Activated B cell treated with CpG ODN at 0.5 μM for 24 hours (primary cell): ENCODE measurements at places on chromosomes 7 and 10. TPM values are rescaled to one million over a fixed set of nuclear protein-coding genes. Genes with fewer than 3 reads are reported as not detected.

Gene ASB15
- total RNA-seq: not detected in 2 replicates

DNA sequence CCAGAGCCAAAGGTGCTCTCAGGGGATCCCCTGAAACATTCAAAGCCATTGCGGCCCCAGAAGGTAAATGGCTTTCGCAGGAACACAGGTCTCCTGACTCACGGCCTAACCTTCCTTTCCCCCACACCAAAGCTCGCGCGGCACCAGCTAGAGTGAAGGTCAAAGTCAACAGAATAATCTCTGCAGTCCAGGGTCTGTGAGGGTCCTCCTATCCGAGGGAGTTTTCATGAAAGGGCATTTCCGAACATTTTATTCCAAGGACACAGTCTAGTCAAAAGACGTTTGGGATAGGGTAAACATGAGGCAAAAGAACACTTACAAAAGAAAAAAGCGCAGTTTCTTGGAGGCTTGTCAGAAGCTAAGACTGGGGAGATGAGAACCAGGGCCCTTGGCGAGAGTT lies 559 bp upstream of the STEAP2 start:
- no peak for DNase-seq
- H3K27me3 ChIP-seq: peaks cover 12% of the 10 kb centered on the region
- no peak overlapping the region for H3K27ac ChIP-seq
- no peaks in the 10 kb centered on the region for H3K36me3 ChIP-seq
- H3K4me1 ChIP-seq: peaks cover 7% of the 10 kb centered on the region

GRCh38 chr10:3992382-3993178 lies 207.6 kb upstream of the KLF6 start:
- H3K36me3 ChIP-seq: no peaks in the 10 kb centered on the region
- no peak for DNase-seq
- no peaks in the 10 kb centered on the region for H3K27me3 ChIP-seq
- H3K4me1 ChIP-seq: peaks cover 5% of the 10 kb centered on the region
- H3K27ac ChIP-seq: no peak overlapping the region
- no peak overlapping the region for H3K4me3 ChIP-seq

DNA sequence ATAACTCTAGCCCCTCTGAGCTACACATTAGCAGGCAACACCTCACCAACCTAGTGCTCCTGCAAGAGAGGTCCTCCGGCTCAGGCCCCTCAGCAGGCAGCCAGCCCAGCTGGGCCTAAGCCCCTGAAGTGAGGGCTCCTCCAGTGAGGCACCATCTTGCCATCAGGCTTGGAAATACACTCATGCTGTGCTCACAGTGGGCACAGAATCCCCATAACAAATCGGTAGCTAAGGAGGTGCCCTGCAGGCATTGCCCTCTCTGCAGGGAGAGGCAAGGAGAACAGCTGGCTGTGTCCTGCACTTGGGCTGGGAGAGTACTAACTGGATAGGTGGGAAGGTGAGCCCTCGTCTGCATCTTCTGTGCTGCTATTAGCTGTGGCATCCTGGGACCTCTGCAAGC lies 3.7 kb upstream of the C10orf71 start:
- no peak overlapping the region for H3K27ac ChIP-seq
- peaks cover 17% of the 10 kb centered on the region for H3K4me1 ChIP-seq
- H3K36me3 ChIP-seq: no peaks in the 10 kb centered on the region
- H3K27me3 ChIP-seq: peaks cover 5% of the 10 kb centered on the region
- no peak for DNase-seq

DNA sequence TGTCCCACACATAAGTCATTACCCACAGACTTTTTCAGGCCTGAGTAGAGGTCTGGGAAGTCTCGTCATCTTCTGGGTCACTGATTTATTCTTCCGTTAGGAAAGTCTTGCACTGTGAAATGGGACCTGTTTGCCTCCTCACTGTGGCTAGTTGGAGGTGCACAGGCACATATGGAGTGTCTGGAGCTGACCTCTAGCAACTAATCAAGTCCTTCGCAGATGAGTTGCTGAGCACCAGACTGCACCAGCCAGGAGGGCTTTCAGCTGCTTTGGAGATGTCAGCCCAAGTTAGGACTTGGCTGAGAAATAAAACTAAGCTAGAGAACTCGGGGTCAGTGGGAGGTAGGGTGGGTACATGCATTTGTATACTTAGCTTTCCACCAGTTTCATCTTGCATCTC lies 578.0 kb downstream of the GRID1 start:
- H3K36me3 ChIP-seq: no peaks in the 10 kb centered on the region
- H3K27me3 ChIP-seq: peaks cover 2% of the 10 kb centered on the region
- no peak for DNase-seq
- H3K27ac ChIP-seq: no peak overlapping the region
- no peaks in the 10 kb centered on the region for H3K4me1 ChIP-seq
- H3K4me3 ChIP-seq: no peak overlapping the region

Gene ATE1
- total RNA-seq: 26.0 and 31.0 TPM in 2 replicates

- no peaks in the 10 kb centered on the region for H3K4me1 ChIP-seq
- no peak for DNase-seq
- H3K36me3 ChIP-seq: no peaks in the 10 kb centered on the region
- H3K27me3 ChIP-seq: peaks cover 17% of the 10 kb centered on the region
Measured at GRCh38 chr10:120431251-120431651, 25.8 kb upstream of the PLPP4 start.

DNA sequence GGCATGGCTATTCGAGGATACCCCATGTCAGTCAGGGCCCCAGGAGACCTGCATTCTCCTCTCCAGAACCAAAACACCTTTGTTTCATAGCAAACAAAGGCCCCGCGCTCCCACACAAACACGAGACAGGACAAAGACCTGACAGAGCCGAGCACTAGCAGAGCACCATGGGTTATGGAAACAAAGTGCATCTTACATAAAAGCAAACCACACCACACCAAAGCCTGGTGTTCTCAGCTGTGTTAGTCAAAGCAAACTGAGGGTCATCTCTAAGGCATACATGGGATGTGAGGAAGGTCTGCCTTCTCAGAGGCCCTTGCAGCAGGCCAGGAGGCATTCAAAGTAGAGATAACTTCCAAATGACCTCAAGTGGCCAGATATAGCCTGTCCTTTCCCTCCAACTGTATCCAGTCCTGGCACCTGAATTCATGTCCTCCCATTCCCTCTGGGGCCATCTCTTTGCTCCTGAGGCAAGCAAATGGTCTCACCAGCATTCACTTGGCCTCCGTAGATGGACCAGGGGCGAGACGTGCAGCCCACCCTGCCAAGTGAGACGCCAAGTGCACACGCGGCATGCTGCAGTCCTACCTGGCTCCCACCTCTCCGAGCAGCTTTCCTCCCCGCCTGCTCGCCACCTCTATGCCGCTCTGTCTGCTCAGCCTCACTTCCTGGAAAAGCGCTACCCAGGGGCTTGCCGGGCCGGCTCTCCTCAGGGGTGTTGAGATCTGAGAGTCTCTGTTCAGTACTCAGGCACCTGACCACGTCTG lies 45.3 kb upstream of the PDLIM1 start:
- H3K36me3 ChIP-seq: no peaks in the 10 kb centered on the region
- no peak overlapping the region for H3K27ac ChIP-seq
- no peaks in the 10 kb centered on the region for H3K4me1 ChIP-seq
- DNase-seq: no peak

Gene EBF3
- not detected in 2 replicates for total RNA-seq

DNA sequence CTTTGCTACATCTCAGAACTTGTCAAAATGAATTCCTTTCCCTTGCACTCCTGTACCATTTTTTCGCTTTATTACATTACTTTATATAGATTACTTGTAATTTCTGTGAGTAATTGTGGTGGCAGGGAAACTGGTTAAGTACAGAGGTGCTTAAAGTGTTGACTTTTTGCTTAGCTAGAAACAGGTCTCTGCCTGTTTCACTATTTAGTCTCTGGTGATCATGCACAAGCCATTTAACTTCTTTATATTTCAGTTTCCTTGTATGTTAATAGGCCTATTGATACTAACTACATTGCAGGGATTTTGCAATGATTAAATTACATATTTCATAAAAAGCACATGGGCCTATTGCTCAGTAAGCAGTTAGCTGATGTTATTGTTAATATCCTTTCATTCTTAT lies 233.8 kb downstream of the PRKG1 start:
- no peaks in the 10 kb centered on the region for H3K36me3 ChIP-seq
- no peak overlapping the region for H3K27ac ChIP-seq
- no peaks in the 10 kb centered on the region for H3K27me3 ChIP-seq
- DNase-seq: no peak
- no peak overlapping the region for H3K4me3 ChIP-seq
- no peaks in the 10 kb centered on the region for H3K4me1 ChIP-seq

- H3K4me3 ChIP-seq: no peak overlapping the region
- no peak for DNase-seq
- H3K4me1 ChIP-seq: no peaks in the 10 kb centered on the region
- H3K27me3 ChIP-seq: no peaks in the 10 kb centered on the region
- no peak overlapping the region for H3K27ac ChIP-seq
Measured at GRCh38 chr7:117069379-117069778, 116.1 kb downstream of the ST7 start.

DNA sequence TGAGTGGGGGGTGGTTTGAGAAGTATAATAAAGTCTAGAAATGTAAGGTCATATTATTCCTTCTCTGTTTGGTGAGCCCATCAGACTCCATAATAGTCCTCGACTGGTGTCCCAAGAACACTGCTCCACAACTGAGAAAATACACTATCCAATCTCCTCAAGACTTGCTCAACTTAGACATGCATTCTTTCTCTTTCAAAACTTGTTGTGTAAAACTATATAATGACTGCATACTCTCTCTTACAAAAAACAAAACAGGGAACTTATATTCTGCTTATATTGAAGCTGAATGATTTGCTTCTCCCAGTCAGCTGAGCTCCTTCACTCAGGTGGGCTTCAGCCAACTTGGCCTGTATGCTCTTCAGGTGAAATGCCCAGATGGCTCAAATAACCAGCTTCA lies 204.7 kb downstream of the ZNF365 start:
- no peaks in the 10 kb centered on the region for H3K36me3 ChIP-seq
- H3K27ac ChIP-seq: no peak overlapping the region
- no peaks in the 10 kb centered on the region for H3K27me3 ChIP-seq
- peaks cover 1% of the 10 kb centered on the region for H3K4me1 ChIP-seq
- DNase-seq: no peak

DNA sequence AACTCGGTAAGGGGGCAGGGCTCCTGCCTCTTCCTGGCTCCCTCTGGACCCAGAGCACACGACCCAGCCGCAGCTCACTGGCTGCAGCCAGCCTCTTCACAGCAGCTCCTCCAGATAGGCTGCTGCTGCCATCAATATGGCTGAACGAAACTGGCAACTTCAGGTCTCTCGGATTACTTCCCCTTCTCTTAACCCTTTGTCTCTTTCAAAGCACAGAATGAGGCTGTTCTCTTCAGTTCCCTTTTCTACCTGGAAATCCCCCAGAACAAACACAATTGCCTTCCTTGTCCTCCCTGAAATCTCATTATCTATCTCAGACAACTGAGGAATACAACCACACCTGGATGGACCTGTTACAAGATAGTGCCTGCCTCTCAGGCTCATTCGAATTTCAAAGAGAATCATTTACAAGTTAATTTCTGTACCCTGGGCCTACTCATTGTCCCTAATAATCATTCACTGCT lies 193.4 kb upstream of the MBL2 start:
- no peak overlapping the region for H3K27ac ChIP-seq
- DNase-seq: no peak

DNA sequence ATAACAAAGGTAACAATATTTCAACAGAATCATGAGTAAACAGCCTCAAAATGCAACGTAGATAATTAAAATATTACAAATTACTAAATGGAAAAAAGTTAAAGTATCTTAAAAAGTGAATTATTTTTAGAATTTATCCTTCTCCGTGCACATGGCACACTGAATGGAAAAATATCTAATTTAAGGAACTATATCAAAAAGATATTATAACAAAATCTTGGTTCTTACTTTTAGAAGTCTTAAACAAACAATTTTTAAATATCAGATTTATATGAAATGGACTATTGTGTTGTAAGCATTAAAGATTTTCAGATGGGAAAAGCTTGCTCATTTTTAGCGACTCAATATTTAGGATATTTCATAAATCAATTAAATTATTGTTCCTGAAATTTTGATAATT lies 72.0 kb downstream of the AGMO start:
- no peaks in the 10 kb centered on the region for H3K4me1 ChIP-seq
- H3K27me3 ChIP-seq: no peaks in the 10 kb centered on the region
- no peak for DNase-seq
- H3K36me3 ChIP-seq: no peaks in the 10 kb centered on the region
- no peak overlapping the region for H3K27ac ChIP-seq
- no peak overlapping the region for H3K4me3 ChIP-seq

- no peak overlapping the region for H3K4me3 ChIP-seq
- no peaks in the 10 kb centered on the region for H3K36me3 ChIP-seq
- no peak overlapping the region for H3K27ac ChIP-seq
- H3K4me1 ChIP-seq: no peaks in the 10 kb centered on the region
- DNase-seq: no peak
Measured at GRCh38 chr10:121734589-121735045, 136.4 kb upstream of the FGFR2 start.

Gene SPDYE1
- not detected in 2 replicates for total RNA-seq

- H3K27ac ChIP-seq: no peak overlapping the region
- H3K4me1 ChIP-seq: no peaks in the 10 kb centered on the region
- no peaks in the 10 kb centered on the region for H3K36me3 ChIP-seq
- DNase-seq: no peak
- no peak overlapping the region for H3K4me3 ChIP-seq
Measured at GRCh38 chr10:29186221-29186620, 102.6 kb upstream of the LYZL1 start.

DNA sequence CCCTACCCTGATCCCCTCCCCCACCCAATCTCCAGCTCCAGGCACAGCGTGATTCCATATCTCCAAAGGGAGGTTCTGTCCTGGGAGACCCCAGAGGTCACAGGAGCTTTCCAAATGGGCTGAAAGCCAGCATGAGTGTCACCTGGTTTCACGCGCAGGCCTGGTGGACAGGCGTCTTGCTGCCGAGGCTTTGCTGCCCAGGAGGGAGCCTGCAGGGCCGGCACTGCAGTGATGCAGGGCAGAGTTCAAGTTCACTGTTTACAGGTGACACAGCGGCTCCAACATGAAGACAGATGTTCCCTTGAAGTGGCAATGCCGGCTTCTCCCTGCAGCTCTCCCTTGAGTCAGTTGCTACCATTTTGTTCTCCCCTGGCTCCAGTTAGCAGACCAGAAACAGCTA lies 104.3 kb downstream of the TCERG1L start:
- no peaks in the 10 kb centered on the region for H3K4me1 ChIP-seq
- H3K36me3 ChIP-seq: no peaks in the 10 kb centered on the region
- DNase-seq: no peak
- no peaks in the 10 kb centered on the region for H3K27me3 ChIP-seq

Gene TMEM196
- total RNA-seq: not detected in 2 replicates
